Retina (tissue), 1 donor: ENCODE measurements at places on chromosomes 3 and 15.
A peak's percentile ranks its signal among the peaks of the same experiment; 100 is the strongest.

DNA sequence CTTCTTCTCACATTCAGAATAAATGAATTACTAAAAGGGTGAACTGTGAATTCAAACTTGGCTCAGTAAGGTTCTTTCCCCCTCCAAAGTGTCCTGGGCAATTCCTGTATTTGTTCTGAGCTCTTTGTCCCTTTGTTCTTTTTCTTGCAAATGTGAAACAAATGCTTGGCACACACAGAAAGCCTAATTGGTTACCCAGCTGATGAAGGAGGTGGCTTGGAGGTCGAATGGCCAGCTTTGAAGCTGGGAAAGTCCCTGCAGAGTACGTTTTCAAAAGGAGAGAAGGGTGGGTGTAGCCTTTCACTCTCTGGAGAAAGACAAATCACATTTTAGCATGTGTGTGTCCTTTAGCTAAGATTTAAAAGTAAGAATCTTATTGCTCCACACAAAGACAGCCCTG lies 154.4 kb downstream of the PEX5L start:
- DNase-seq: peak; percentile 14

DNA sequence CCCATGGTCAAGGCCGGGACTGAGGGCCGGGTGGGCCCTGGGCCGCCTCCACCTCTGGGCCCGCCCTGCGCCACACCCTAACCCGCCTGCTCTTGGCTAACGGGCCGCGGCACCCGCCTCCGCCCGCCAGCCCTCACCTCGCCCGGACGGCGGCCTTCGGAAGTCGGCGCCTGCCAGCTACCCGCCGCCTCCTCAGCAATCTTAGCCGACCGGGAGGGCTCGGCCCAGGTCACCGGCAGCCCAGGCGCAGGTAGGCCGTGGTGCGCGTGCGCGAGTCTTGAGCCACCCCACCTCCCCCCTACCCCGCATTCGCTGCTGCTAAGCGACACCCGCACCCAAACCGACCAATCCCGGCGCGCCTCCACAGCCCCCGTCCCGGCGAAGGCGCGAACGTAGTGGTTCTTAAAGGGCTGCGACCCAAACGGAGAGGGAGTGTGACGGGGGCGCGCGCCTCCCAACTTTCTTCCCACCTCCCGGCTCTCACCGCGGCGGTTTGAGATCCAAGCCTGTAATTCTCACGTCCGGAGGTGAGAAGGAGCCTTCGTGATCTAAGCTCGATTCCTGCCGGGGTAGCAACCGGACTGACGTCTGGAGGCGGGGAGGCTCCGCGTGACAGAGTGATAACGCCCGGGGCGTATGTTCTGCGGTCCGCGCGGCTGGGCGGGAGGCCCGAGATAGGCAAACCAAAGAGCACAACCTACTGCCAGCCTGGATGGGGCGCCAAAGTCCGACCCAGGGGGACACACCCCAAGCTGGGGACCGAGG lies at the start of gene SEC22C:
TSS of gene SEC22C (minus strand) at position 259 of the 765 bp plus-strand sequence. CDS start 12,921 bp downstream, outside the sequence.
- DNase-seq: peak; percentile 98

GRCh38 chr3:23440416-23441294 lies 237.5 kb downstream of the UBE2E2 start:
- DNase-seq: no peak

- DNase-seq: peak; percentile 94
These were observed at the start of gene NLGN1 for GRCh38 chr3:173397161-173398110. NLGN1 (plus strand) TSS chr3:173397744.

DNA sequence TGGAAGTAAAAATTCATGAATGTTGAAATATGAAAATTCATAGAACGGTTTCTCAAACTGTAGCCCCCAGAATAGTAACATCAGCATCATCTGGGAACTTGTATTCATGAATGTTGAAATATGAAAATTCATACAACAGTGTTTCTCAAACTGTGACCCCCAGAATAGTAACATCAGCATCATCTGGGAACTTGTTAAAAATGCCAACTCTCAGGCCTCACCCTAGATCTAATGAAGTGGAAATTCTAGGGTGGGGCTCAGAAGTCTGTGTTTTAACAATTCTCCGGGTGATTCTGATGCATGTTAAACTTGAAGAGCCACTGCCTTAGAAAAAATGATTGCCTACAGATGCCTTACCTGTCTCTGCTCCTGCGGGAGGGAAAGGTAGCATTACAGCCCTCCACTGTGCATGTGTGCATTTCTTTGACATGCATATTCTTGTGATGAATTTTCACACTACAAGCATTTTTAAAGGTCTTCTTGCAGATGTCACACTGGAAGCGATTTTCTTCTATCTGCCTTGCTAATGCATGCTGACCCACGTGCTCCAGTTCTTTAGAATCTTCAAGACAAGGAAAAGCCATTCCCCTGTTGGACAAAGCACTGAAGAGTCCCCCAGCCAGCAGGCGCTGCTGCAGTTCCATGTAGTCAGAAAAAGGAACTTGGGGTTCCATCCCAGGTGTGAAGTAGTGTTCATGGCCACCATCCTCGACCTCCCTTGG lies 21.7 kb downstream of the BNC1 start:
- DNase-seq: no peak

DNA sequence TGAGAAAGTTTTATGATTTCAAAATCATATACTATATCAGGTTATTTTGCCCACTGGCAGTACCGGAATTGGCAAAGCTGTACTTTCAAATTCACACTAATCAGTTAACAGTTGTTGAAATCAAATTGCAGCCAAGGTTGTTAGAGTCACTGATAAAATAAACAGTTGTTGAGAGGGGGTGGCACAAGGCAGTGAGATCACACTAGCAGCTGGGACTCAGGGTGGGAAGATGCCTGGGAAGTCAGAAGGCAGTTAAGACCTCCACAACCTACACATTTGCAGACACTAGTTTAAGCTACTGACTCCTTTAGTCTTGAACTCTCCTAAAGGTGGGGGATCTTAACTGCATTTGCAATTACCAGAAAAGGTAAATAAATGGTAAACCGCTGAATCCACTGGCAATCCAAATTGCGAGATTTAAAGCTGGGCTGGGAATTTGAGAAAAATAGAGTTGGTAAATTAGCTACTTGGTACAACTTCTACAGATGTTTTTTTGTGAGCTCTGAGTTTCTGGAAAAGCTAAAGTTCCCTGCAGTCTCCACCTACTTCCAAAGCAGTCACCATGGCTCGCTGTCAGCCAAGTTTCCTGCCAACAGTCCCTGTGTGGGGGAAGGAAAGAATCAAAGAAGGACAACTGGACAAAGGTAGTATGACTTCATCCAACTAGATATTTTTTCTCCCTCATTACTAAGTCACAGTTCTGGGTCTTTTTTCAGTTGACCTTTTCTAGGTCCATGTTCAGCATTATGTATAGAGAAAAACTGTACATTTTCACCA lies 105.7 kb downstream of the ZNF385D start:
- no peak for DNase-seq

DNA sequence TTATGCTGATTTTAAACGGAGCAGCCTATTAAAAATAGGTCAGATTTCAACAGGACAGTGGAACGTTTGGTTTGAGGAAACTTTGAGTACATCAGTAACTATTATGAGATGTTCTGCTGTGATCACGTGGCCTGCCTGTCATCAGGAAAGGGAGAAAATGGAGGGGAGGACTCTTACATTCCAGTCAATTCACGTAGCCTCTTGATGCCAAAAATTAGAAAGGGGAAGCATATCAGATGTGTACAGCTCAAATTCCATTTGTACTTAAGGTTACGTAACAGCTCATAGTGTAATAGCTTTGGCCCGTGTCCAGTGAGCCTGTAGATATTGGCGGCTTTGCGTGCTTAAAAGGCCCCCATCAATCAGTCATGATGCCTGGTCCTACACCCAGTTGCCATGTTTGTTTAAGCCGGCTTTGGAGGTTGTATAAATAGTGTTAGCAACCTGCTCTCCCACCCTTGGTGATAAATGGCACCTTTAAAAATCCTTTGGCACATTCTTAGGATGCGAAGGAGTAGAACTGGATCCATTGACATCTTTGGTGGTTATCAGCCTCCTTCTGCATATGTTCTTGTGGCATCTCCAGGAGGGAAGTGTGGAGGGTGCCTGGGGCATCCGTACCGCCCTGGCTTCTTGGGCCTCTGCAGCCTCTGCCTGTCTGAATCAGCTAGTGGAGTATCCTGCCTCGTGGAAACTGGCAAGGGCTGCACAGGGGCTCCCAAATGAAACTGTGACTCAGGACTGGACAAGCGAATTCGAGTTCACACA lies 163.9 kb downstream of the THSD4 start:
- DNase-seq: no peak

DNA sequence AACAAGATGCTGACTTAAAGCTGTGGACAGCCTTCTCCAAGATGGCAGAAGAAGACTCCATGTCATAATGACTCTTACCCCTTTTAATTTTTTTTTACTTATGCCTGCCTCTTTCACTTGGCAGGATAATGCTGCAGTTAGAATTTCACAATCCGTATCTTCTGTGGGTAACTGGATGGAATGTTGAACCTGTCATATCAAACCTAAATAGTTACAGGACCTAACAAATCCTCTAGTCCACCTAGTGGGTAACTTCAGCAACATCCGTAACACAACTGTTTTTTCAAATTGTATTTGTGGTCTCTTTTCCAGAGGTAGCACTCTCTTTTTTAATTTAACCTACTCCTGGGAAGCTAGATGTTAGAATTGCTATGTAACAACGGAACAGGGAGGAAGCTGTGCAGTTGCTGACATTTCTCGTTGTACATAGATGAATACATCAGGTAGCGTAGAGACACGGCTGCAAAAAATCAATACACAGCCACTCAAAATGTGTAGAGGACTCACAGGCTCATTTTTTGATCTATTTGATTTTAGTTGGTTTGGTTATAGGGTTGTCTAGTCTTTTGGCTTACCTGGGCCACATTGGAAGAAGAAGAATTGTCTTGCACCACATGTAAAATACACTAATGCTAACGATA lies 43.9 kb upstream of the TRPM1 start:
- no peak for DNase-seq

- no peak for DNase-seq
These were observed 113.8 kb downstream of the ITPR1 start for GRCh38 chr3:4606911-4607310.

GRCh38 chr15:90869601-90870353 lies 1.4 kb downstream of the FURIN start:
- no peak for DNase-seq

DNA sequence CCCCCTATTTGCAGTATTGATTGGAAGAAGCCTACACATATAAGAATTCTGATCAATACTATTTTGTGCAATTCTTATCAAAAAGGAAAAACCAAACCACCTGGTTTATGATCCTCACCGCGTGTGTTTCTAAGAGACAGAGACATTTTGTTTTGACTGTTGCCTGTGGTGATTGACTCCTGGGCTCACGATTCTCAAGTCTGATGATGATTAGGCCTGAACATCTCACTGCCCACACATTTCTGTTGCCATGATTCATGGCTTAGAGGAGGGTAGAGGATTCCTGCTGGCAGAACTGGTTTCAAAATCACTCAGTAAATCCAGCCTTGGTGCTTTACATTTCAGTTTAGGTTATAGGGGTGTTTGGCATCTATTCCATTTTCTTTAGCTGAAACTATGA lies 88.3 kb upstream of the UBE3A start:
- no peak for DNase-seq
